ENCODE measurements at places on chromosomes 5 and 9.

DNA sequence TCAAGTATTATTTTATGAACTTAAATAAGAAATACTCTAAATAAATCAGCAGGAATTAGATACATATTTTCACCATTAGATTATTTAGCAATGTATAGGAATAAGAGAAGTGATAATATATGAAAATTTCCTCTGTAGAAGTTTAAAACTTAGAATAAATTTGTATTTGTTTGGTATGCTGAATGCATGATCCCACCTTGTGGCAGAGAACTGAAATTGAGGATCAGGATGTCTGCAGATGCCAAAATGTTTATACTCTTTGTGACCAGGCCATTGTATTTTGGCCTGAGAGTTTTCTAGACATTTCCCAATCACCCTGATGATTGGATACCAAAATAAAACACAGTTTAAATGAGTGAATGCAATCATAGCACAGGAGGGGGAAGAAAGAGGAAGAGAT, 6.3 kb downstream of the TYRP1 start:
- DNase-seq: no peak

GRCh38 chr5:158124606-158125316, 265.8 kb upstream of the CLINT1 start:
- DNase-seq: no peak

DNA sequence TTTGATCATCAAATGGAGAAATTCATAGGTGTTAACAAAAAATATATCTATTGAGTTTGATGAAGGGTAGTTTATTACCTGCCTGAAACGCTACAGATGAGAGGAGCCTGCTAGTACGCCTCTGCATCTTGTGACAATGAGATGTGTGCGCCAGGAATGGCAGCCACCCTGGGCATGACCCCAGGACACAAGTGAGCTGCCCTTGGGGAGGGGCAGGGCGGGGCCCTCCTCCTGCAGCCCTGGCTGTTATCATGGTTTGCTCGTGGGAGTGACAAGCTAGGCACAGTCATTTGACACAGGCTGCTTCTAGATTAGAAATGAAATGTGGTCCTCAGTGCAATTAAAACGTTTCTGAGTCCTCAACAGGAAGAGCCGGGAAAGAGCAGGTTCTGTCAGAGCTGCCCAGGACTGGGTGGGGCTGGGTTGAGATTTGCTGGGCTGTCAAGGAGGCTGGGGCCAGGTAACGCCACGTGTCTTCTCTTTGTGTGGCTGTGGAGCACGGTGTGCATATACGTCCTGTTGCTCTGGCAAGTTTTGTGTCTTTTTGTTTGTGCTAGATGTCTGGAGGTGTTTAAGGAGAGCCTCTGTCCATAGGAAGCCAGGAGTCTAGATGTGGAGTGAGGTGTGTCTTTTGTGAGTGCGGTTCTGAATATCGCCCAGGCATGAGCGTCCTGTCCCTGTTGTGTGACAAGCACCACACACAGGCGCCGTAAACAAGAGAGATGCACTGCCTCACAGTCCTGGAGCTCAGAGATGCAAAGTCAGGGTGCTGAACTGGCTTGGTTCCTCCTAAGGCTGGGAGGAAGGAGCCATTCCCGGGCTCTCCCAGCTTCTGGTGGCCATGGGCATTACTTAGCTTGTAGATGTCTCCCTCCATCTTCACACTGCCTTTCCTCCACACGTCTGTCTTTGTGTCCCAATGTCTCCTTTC, 129.0 kb upstream of the IRX4 start:
- DNase-seq: no peak

GRCh38 chr5:2505217-2505616, 246.3 kb downstream of the IRX2 start:
- DNase-seq: no peak

DNA sequence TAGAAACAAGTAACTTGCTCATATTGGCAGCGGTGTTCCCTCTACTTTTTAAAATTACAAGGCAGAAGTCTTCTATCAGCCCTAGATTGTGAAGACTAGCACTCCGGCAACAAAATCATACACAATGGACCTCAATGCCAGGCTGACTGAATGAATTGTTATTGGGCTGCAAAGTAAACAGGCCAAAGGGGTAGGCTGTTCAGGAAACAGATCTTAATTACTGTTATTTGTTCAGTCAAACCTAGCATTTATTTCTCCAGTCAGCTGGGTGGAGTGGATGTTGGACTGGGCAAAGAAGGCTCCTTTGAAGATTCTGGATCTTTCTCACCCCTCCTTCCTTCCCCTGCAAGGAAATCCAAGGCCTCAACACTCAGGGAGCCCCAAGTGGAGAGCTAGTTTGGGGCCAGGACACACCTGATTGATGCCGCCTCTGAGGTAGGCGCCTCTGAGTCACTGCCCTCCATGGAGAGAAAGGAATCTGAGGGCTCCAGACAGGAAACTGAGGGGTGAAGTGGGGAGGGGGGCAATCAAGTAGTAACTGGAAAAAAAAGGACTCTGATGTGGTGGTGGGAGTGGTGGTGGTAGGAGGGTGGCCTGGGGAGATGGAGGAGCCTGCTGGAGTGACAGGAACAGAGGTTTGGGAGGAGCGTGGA, 35.5 kb downstream of the SERINC5 start:
- no peak for DNase-seq

DNA sequence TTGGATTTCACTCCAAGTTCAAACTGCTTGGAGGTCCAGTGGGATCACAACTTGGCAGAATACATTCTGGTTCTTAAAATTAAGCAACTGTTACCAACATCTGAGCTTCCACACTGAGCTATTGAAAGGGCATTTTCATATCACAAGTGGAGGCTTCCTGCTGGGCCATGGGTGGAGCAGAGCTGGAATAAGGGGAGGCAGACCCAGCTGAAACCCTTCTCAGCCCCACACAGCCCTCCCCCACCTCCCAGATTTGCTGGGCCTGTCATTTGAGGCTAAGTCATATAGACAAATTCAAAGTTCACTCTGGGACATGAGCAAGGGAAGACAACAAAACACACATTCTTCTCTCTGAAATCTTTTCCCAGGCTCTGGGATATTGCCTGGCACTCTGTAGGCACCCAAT, 79.9 kb downstream of the ACTL7B start:
- no peak for DNase-seq

- DNase-seq: no peak
These were observed 350.2 kb downstream of the DTWD2 start for GRCh38 chr5:118637947-118638670.
